ENCODE measurements at places on chromosomes 2 and 18.

DNA sequence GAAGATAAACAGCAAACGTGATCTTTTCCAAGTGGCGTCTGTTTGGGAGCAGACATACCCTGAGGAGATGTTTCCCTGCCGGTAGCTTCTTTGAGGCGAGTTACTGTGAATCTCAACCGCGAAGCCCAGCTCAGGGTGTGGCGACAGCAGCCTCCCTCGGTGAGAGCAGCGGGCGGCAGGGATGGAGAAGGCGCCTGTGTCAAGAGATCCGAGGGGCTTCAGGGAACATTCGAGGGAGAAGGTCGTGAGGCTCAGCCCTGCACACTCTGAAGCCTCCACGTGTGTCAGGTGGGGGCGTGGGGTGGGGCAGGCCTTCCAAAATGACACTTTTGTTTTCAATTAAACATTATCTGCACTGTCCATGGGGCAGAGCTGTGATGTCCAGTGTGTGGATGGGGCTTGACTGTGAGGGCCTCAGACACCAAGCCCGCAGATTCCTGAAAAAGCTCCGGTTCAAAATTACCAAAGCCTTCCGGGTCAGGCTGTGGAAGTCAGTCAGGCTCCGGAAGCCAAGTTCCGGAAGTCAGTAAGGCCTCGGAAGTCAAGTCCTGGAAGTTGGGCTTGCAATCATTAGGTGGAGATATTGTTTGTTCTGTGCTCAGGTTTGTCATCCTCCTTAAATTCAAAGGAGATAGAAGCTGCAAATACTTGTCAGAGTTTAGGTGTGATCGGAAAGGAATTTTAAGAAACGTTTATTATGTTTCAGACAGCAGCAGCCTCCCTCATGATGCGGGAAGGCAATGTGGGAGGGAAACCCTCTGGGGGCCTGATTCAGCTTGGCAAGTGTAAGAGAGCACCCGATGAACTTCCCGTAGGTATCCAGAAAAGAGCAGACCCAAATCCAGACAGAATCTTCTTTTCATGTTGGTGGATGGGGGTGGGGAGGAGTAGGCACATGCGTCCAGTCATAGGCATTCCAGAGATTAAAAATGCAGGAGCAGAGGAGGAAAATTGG, 20.7 kb downstream of the SMIM21 start:
- DNase-seq = no peak

- no peak for DNase-seq
These were observed 51.0 kb upstream of the CNGA3 start for GRCh38 chr2:98295275-98295674.

- no peak for DNase-seq
These were observed 202.5 kb downstream of the CTNNA2 start for GRCh38 chr2:79715338-79715737.

GRCh38 chr2:193868833-193869232, 1674.1 kb upstream of the TMEFF2 start:
- no peak for DNase-seq

GRCh38 chr18:48851599-48851960, 99.2 kb downstream of the SMAD7 start:
- DNase-seq = no peak

GRCh38 chr2:73104933-73105332, 7.8 kb downstream of the RAB11FIP5 start:
- DNase-seq = no peak

DNA sequence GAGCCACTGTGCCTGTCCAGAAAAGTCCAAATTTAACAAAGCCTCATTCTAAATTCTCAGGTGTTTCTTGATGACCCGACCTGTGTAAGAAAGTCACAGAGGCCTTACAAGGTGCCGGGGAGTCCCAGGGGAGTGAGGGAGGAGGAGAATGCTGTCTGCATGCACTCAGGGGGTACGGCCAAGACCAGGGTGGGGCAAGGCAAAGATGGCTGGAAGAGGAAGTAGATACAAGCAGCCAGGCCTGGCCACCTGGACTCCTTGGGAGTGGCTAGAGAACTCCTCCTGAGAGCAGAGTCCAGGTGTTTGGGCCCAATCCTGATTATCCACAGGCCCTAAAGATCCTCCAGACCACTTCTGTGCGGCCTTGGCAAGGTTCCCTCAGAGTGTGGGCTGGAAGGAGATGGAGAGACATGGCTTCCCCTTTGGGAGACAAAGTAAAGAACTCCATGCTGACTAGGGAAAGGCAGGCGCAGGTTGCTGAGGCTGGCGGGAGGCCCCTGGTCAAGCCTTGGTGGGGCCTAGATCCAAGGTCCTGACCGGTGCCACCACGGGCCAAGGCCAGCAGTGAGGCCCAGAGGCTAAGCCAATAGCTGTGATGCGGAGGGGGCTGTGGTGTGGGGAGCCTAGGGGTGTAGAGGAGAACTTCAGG, 74.7 kb downstream of the COPS8 start:
- DNase-seq = no peak
